Omental fat pad (tissue), 4 donors: ENCODE measurements at places on chromosomes 12 and 14.

GRCh38 chr14:100325958-100326357 lies 2.8 kb downstream of the SLC25A47 start:
- no peak for DNase-seq

GRCh38 chr14:104116288-104116755 lies 22.1 kb upstream of the KIF26A start:
- no peak for DNase-seq

- DNase-seq, result no peak
These were observed 43.6 kb upstream of the SYT1 start for GRCh38 chr12:78820946-78821345.

DNA sequence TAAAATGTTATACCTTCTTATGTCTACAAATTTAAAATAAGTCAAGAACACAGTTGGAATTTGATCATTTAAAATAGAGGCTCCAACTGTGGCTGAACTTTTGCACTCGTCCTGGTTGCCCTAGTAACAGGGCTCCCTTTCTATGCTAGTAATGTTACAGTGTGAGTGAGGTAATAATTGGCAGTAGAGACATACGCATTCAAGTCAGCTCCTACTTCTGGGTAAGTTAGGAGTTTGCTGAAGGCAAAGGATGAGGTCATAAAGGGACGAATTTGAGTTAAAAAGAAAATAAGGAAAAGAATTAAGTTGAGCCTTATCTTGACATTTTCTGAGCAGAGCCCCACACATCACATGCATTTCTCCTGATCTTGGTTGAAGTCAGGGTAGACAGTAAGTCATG lies 129.1 kb downstream of the TMEM117 start:
- no peak for DNase-seq
